A549 treated with DMSO at 1 μM for 4 hours (cell line): ENCODE measurements at places on chromosomes 1 and 21. TPM values are rescaled to one million over a fixed set of nuclear protein-coding genes. Genes with fewer than 3 reads are reported as not detected.

DENND2D gene
- 1.0 to 1.4 TPM (median 1.3 TPM) in 5 replicates for total RNA-seq

TMCO4 gene
- total RNA-seq = 3.9 to 7.6 TPM (median 6.7 TPM) in 5 replicates

INSRR gene
- total RNA-seq = not detected in 5 replicates

FCRL3 gene
- total RNA-seq = not detected in 5 replicates

SH3BGRL3 gene
- total RNA-seq = 113 to 158 TPM (median 154 TPM) in 5 replicates
